ENCODE measurements at places on chromosomes 16 and 17.
A peak's percentile ranks its signal among the peaks of the same experiment; 100 is the strongest.

DNA sequence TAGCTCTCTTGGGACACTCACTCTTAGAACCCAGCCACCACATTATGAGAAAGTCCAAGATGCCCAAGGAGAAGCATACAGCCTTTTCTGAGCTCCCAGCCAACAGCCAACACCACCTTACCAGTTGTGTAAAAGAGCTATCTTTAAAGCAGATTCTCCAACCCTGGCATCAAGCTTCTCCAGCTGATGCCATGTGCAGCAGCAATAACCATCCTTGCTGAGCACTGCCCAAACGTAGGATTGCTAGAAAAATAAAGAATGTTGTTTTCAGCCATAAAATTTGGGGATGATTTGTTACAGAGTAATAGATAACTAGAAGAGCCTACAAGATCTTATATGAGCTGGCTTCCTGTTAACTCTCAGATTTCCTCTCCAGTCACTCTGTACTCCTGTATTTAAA is 443.7 kb upstream of the DYNLRB2 start:
- H3K27me3 ChIP-seq = peaks cover 3% of the 10 kb centered on the region
- peaks cover 2% of the 10 kb centered on the region for H3K36me3 ChIP-seq
- no peak for DNase-seq
- no peak overlapping the region for H3K4me3 ChIP-seq

DNA sequence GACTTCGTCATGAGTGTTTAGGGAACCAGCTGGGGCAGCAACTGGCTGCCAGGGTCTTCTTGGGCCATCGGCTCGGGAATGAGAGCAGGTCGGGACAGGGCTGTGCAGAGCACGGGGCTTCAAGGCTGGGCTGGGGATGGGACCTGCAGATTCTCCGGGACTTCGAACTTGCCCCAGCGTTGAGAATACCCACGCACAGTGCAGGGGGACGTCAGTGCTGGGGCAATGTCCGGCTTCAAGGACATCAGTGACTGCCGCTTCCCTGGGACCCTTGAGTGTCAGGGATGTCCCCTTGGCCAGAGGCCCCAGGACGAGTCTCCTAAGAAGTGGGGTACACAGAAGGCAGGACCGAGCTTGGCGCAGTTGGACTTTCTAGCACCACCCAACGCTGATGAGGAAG is 76.3 kb downstream of the MGAT5B start:
- no peaks in the 10 kb centered on the region for H3K4me1 ChIP-seq
- no peaks in the 10 kb centered on the region for H3K36me3 ChIP-seq
- H3K4me3 ChIP-seq = no peak overlapping the region
- DNase-seq = no peak

- DNase-seq = no peak
- no peaks in the 10 kb centered on the region for H3K4me1 ChIP-seq
- H3K4me3 ChIP-seq = no peak overlapping the region
- no peaks in the 10 kb centered on the region for H3K27me3 ChIP-seq
- no peaks in the 10 kb centered on the region for H3K36me3 ChIP-seq
- H3K27ac ChIP-seq = no peak overlapping the region
These were observed 21.4 kb downstream of the NTAN1 start for GRCh38 chr16:15034266-15035162.

- H3K4me3 ChIP-seq = no peak overlapping the region
- DNase-seq = no peak
- no peaks in the 10 kb centered on the region for H3K4me1 ChIP-seq
- H3K27ac ChIP-seq = no peak overlapping the region
- no peaks in the 10 kb centered on the region for H3K27me3 ChIP-seq
These were observed 265.9 kb upstream of the SALL1 start for GRCh38 chr16:51416926-51417325.

DNA sequence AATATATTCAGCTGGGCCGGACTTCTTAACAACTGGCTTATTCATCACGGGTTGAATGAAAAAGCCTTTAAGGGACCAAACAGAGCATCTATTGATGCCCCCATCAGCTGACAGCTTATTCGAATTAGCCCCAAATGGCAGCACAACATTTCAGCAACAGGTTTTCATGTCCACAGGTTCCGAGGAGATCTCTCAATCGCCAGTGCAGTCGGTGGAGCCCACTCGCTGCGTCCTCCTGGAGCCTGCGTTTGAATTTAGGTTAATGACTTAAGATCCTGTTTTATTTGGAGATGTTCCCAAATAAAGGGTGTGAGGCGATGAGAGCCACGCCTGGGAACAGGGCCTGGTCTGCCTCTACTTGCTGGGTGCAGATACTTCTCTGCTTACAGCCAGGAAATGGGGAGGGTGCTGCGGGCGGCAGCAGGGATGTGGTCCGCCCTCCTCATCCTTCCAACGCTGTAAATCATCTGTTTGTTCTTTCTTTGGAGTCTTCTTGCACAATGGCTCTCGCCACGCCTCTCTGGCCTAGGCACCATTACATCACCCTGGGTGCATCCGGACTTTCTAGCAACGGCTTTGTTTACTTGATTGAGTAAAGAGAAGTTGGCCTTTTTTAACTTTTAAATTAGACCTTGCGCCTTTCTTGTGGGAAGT is 22.6 kb downstream of the NDE1 start:
- no peaks in the 10 kb centered on the region for H3K27me3 ChIP-seq
- H3K4me3 ChIP-seq = peak overlapping the region; percentile 58
- peak overlapping the region; percentile 98 for H3K27ac ChIP-seq
- peaks cover 44% of the 10 kb centered on the region for H3K4me1 ChIP-seq

DNA sequence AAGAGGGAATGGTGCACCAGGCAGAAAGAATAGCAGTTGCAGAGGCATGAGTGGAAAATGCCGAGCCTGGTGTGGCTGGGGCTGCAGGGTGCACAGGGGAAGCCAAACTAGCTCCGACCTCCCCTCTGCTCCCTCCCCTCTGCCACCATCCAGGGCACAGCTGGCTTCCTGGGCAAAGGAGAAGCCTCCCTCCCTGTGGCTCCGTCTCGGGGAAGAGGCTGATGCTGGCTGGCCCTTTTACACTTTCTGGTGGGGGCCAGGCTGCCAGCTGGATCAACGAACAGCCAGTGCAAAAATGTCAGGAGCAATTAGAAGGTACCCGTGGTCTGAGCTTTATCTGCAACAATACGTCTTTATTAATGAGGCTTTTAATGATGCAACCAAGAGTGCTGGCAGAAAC is 37.1 kb upstream of the KCNJ12 start:
- no peak overlapping the region for H3K4me3 ChIP-seq
- H3K4me1 ChIP-seq = no peaks in the 10 kb centered on the region
- no peaks in the 10 kb centered on the region for H3K36me3 ChIP-seq
- no peak for DNase-seq

DNA sequence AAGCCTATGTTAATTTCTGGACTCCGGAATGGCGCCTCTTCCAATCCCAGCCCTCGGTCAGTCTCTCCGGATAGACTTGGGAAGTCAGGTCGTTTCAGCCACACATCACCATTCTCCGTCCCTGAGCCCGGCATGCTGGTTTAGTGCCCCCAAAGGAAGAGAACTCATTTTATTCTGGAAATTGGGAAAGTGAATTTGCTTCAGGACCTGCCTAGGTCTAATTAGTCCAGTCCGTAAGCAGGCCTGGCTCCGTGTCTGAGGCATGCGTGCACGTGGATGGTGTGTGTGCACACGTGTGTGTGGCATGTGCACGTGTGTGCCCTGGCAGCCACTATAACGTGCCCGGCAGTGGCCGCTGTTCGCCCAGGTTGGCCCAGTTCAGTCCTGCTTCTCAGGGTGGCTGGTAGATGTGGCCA is 77.4 kb downstream of the RPA1 start:
- H3K27ac ChIP-seq = no peak overlapping the region
- H3K36me3 ChIP-seq = no peaks in the 10 kb centered on the region
- DNase-seq = no peak
- peaks cover 74% of the 10 kb centered on the region for H3K27me3 ChIP-seq

DNA sequence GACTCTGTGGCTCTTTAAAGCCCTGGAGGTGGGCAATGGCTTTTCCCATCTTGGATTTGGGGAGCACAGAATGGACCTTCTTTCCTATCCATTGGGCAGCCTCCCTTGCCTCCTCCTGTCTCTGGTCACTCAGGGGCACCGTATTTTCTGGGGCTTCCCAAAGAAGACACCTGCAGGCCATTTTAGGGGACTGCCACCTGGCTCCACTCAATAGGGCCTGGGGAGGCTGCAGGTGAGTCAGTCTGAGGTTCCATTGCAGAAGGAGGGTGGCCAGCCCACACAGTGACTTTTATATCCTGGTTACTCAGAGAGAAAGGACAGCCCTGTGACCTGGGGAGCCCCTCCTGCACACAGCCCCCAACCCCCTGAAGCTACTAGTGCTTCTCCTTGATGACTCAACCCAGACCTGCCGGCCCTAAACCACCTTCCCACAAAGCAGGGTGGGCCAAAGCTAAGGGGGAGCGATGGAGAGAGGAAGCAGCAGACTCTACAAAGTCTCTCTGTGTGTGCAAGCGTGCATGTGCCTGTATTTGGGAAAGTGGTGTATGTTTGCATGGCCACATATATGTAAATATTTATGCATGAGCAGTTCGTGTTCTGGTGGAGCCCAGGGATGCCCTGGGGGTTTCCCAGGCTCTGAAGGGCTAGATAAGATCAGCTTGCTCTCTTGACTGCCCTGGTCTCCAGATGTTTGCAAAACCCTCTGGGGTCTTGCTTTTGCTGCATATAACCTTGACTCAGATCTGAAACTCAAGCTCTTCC is 5.0 kb downstream of the CX3CL1 start:
- peaks cover 37% of the 10 kb centered on the region for H3K4me1 ChIP-seq
- H3K36me3 ChIP-seq = no peaks in the 10 kb centered on the region
- no peaks in the 10 kb centered on the region for H3K27me3 ChIP-seq
- no peak for DNase-seq
- no peak overlapping the region for H3K4me3 ChIP-seq

GRCh38 chr16:55754056-55754455 is 78.8 kb downstream of the CES1 start:
- H3K36me3 ChIP-seq = no peaks in the 10 kb centered on the region
- no peak overlapping the region for H3K4me3 ChIP-seq
- peaks cover 4% of the 10 kb centered on the region for H3K27me3 ChIP-seq
- DNase-seq = no peak
- H3K27ac ChIP-seq = no peak overlapping the region
- peaks cover 11% of the 10 kb centered on the region for H3K4me1 ChIP-seq

DNA sequence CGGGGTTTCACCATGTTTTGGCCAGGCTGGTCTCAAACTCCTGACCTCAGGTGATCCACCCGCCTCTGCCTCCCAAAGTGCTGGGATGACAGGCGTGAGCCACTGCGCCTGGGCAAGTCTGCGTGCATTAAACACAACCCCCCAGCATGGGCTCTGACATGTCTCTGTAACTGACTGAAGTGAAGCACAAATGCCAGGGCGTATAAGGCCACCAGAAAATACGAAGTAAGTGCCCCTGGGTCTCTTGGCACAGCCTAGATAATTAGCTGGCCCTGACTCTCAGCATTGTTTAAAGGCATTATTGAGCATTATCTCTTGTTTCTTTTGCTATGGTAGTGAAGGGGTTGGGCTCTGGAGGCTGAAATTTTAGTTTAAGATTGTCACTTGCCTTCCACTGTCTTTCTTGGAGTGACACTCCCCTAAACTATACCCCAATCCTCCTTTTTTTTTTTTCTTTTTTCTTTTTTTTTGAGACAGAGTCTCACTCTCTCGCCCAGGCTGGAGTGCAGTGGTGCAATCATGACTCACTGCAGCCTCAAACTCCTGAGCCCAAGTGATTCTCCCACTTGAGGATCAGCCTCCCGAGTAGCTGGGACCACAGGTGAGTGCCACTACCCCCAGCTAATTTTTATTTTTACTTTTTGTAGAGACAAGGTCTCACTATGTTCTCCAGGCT is 8.2 kb upstream of the SEC14L1 start:
- no peak for DNase-seq
- no peaks in the 10 kb centered on the region for H3K27me3 ChIP-seq
- no peak overlapping the region for H3K27ac ChIP-seq
- H3K36me3 ChIP-seq = peaks cover 4% of the 10 kb centered on the region
- peaks cover 17% of the 10 kb centered on the region for H3K4me1 ChIP-seq

DNA sequence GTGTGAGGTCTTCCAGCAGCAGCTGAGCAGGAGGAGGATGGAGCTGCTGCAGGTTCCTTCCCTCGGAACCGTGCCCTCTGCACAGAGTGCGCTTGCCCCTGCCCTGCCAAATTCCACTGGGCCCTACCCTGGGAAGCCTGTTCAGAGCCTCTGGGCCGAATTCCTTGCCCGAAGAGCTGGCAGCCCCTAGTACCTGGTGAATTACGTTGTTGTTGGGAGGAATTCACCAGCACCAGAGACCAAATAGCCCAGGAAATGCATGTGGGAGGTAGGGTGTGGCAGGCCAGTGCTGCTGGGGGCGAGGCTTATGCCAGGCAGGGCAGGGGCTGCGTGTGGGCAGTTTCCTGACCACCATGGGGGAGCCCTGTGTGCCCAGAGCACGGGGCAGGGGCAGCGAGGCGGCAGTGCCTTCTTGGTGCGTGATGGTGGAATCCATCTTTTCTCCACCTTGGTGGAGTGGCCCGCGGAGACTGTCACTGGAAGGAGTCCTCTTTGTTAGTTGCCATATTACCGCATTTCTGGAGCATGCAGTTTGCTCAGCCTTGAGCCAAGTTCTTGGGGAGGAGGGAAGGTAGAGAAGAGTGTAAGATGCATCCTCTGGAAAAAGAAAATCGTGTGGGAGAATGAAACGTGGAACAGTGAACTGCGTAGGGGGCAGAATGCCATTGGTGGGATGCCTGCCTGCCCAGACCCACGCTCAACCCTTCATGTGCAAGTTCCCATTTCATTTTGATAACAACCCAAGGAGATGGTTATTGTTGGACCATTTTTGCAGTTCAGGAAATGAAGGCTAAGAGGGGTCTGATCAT is 2.3 kb downstream of the MRC2 start:
- H3K4me1 ChIP-seq = peaks cover 44% of the 10 kb centered on the region
- H3K27me3 ChIP-seq = peaks cover 13% of the 10 kb centered on the region
- H3K27ac ChIP-seq = no peak overlapping the region
- no peak for DNase-seq

DNA sequence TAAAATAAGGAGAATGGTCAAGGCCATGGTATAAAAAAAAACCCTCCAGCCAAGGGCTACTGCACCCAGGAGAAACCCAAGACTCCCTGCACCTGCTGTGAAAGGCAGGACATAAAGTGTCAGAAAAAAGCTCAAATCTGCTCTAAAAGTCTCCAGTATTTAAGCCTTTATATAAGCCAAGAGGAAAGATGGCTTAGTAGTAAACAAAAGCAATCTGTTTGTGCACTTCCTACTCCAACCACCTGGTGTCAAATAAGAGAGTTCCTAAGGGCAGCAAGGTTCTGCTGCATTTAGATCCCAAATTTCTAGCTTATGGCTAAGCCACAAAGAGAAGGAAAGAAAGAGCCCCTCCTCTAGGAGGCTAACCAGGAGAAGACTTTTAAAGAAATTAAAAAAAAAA is 20.6 kb downstream of the ACSM1 start:
- H3K27me3 ChIP-seq = peaks cover 7% of the 10 kb centered on the region
- peaks cover 32% of the 10 kb centered on the region for H3K4me1 ChIP-seq
- no peaks in the 10 kb centered on the region for H3K36me3 ChIP-seq
- no peak for DNase-seq
- H3K27ac ChIP-seq = no peak overlapping the region

All from neural crest cell (in vitro differentiated cells).